ENCODE measurements at places on chromosomes 3 and 15.

DNA sequence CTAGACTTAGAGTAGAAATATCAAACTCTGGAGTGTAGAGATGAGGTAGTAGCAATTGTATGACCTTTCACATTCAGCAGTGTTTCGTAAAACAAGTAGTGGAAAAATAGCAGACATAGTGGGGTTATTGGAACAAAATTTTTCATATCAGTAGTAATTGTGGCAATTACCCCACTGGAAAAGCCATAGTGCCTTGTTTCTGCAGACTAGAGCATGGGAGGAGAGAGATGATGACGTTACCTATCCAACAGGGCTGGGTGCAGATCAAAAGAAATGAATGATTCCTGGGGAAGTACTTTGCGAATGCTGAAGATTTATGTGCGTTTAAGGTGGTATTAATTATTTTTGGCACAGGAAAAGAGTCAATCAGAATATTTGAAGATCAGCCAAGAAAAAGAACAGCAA, 147.0 kb upstream of the LRRFIP2 start:
- DNase-seq = no peak

DNA sequence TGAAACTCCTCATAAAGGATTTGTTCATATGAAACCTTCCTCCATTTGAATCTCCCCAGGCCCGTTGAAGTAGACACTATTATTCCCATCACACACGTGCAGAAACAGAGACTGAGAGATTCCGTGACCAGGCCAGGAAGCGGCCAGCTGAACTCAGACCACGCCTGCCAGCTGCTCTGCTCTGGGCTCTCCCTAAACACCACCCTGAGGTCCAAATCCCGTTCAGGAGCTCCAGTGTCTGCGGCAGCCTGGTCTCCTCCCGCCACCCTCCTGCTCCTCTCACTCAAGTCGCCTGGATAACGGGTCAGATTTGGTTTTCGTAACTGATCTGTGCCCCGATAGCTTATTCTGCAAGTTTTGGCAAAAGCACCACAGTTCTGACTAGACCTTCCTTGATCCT, 53.6 kb upstream of the SNRPA1 start:
- no peak for DNase-seq

DNA sequence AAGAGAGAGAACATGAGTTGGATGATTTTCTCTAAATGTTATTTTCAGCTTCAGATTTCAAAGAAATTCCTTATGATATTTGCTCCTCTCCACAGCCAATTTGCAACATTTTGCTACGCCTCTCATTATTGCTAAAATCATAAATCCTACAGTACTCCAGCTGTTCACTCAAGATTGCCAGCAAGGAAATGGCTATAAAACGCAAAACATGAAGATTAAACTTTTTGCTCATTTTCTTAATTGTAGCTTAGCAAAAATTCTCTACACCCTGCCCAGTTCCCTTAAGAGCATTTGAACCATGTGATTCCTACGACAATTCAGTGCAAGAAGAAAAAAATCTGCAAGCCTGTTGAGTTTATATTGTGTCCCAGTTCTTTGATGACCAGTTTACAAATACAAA, 6.8 kb downstream of the CHRNA3 start:
- no peak for DNase-seq

GRCh38 chr15:71957026-71957425, 146.7 kb downstream of the NR2E3 start:
- DNase-seq = no peak

DNA sequence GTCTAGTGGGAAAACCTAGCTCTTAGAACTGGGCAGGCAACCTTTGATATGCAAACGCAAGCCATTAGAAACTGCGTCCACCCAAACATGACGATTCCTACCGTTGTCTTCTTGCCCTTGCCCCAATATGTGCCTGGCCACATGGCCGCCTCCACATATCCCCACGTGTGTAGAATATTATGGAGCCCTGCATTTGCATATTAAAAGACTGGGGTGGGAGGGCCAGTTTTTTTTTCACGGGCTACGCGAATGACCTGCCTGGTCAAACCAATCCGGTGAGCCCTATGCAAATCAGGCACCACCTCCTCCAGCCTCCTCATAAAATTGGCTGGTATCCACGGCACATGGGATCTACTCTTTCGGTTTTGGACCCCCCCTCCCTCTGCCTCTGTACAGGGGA, 381.0 kb upstream of the RGMA start:
- no peak for DNase-seq

GRCh38 chr3:155805204-155805801, 775 bp downstream of the C3orf33 start:
- DNase-seq = peak; percentile 15

DNA sequence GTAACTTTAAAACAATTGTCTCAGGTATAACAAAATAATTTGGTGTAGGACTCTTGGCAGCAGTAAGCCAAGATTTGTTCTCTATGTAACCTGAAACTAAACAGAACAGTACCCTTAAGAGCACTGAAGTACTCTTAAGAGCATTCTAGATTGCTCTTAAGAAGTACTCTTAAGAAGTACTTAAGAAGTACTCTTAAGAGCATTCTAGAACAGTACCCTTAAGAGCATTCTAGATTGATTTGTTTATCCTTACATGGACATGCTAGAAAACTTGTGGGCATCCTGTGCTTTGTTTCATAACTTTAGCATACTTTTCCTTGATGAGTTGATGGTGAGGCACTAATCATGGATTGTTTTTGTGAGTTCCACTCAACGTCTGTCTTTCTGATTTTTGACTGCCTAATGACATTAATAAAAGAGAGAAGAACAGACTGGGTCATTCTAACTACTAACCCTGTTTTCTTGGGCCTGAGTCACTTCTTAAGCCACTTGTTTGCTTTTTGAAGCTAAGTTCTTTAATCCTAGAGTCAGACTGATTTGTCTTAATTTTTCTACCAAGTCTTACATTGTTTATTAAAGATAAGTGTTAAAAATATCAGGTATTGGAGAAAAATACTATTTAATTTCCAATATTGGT, 57.2 kb upstream of the UTS2B start:
- no peak for DNase-seq

DNA sequence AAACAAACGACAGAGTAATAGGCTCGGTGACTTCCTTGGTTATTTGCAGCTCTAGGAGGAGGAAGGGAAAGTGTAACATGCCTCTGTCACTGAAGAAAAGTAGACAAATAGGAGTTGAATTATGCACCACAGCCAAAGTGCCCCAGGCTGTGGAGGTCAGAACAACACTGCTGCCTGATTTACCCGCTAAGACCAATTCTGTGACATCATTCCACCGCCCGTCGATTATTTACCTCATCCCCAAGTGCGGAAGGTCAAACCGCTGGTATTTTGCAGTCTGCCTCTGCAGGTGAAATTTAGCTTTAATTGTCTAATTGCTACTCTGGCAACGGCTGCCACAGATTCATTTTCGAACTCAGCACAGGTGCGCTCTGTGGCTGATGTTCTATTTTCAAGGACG, 106.3 kb upstream of the PRICKLE2 start:
- DNase-seq = no peak

DNA sequence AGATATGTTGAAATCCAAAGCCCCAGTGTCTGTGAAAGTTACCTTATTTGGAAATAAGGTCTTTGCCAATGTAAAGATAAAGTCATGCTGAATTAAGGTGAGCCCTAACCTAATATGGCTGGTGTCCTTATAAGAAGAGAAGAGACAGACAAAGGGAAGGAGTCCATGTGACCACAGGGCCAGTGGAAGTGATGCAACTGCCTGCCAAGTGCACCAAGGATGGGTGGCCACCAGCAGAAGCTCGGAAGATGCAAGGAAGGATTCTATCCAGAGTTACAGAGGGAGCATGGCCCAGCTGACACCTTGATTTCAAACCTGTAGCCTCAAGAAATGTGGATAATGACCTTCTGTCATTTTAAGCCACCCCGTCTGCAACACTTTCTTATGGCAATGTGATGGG, 35.3 kb upstream of the PGPEP1L start:
- no peak for DNase-seq

DNA sequence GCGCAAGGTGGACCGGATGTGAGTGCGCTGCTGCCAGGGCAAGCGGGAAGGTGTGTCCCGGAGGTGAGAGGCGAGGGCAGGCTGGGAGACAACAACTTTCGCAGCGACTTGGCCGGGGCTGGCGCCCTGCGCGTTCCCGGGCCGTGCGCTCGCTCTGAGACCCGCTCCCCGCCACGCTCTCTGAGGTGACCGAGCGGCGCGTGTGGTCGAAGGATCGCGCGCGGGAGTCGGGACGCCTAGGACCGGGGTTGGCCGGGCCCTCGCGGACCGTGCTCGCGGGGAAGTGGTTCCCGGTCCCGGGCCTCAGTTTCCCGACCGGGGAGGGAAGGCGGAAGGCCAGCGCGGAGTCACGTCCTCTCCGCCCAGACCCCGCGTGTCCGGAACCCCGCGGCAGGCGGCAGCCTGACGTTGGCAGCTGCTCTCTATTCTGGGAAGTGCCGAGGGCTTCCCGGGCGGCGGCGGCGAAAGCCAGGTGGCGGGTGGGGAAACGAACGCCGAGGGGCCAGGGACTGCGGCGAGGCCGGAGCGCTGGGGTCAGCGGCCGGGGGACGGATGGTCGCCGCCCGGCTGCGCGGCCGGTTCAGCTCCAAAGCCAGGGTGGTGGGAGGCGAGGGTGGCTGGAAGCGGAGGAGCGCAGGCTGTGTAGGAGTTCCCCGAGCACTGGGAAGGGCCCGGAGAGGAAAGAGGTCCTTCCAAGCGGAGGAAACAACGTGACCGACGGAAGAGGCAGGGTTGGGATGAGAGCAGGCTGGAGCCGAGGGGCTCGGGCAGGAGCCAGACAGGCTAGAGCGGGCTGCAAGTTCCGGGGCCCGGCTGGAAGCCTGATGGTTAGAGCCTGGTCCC, 1.0 kb upstream of the IGF2BP2 start:
- DNase-seq = peak; percentile 22

DNA sequence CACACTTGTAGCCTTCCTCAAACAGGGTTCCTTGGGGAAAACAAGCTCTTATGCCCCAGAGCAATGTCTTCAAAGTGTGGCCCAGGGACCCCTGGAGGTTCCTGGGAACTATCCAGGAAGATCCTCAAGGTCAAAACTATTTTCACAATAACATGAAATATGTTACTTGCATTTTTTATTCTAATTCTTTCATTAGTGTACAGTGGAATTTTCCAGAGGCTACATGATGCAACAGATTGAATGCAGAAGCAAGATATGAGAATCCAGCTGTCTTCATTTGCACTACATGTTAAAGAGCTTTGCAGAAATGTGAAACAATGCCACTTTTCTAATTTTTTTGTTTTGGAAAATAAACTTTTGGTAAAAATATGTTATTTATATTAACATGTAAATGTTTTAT, 190.9 kb downstream of the SLC9A9 start:
- DNase-seq = no peak

GRCh38 chr3:147960786-147961185, 551.6 kb downstream of the ZIC1 start:
- DNase-seq = no peak

DNA sequence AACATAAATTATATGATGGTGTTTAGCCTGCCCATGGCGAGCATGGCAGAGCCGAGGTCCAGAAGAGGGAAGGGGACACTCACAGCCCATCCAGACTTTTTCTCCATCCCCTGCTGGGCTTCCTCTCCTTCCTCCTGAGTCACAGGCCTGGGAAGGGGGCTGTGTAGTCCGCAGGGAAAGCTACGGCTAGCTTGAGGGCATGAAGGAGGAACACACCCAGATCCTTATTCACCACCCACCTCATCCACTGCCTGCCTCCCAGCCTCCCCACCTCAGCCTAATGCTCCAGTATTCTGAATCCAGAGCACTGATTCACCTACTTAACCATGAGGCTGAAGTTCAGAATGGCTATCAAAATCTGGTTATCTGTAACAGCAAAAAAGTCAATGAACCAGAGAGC, 97.8 kb downstream of the OXNAD1 start:
- DNase-seq = no peak

GRCh38 chr3:18357747-18358146, 67.4 kb downstream of the SATB1 start:
- DNase-seq = no peak

Measured in T-helper 2 cell (primary cell).